Stimulated activated CD8-positive, alpha-beta memory T cell treated with anti-CD3 and anti-CD28 coated beads, Interleukin-15, amount 100 ng/mL, for 24 hours (primary cell): ENCODE measurements at places on chromosomes 1 and 21.

DNA sequence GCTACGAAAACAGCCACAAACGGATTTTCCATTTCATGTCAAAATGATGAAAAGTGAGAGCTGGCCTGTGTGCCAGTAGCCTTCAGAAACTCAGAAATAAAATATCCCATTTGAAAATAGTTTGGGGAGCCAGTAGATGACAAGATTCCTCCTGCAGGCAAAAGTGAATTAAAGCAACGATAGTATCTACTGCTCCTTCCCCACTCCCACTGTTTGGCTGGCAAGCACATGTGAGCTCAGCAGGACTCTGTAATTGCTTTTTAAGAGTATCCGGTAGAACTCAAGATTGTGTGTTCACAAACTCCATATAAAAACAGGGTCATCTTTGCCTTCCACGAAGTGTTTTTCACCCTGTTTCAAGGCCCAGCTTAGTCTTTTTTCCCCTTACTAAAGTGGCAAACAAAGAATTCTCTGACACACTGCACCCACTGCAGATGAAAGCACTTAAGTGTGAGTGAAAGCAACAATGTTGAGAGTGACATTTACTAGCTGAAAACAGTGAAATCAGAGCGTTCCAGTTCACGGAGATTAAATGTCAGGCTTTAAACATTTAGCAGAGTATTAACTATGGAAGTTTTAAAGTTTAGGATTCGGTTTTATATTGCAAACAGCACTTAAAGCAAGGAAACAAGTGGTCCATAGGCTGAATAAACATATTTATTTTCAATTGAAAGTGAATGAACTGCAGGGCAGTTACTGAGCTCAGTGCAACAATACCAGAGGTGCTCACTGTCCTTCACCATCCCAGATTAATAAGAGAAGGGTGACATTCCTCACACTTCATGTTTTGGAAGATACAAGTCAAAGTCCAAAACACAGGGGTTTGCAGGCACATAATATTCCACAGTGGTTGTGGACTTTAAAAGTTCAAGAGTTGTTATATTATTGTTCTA lies 70.0 kb downstream of the ALG14 start:
- no peak for DNase-seq

GRCh38 chr1:156645056-156645455 lies 3.1 kb downstream of the BCAN start:
- DNase-seq = no peak

DNA sequence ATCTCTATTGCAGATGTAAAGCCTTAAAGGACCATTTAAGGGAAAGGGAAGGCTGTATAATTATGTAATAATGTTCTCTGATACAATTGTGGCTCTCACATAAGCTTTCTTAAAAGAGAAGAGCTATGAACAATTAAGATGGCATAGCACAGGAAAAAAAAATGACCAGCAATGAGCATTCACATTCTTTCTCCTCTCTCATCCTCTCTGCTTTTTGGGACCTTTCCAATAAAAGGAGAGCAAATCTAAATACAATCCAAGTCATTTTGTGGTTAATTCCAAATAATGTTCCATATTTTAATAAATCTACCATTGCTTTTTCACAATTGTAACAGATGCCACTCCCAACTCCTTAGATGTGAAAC lies 23.5 kb downstream of the SMYD3 start:
- DNase-seq = no peak

- no peak for DNase-seq
Measured at GRCh38 chr1:209105701-209106100, 477.8 kb upstream of the CAMK1G start.

- DNase-seq = no peak
Measured at GRCh38 chr1:233570706-233571105, 43.2 kb upstream of the KCNK1 start.

GRCh38 chr1:165439330-165439729 lies 5.6 kb downstream of the RXRG start:
- DNase-seq = no peak

- no peak for DNase-seq
Measured at GRCh38 chr1:18976096-18976495, 19.6 kb upstream of the IFFO2 start.

DNA sequence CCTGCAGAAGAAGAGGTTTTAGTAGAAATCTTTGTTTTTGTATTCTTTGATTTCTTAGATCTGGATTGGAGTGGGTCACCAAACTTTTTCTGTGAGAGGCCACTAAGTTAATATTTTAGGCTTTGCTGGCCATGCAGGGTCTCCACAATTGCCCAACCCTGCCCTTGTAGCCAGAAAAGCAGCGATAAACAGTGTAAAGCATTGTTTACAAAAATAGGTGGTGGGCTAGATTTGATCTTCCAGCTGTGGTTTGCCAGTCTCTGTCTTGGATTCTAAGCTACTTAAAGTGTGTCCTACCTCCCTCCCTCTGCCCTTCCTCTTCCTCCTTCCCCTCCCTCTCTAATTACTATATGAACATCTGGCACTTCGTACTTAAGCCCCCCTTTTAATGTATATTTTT lies 68.0 kb downstream of the LAMC1 start:
- no peak for DNase-seq

- no peak for DNase-seq
Measured at GRCh38 chr1:14926818-14927575, 226.6 kb upstream of the TMEM51 start.

DNA sequence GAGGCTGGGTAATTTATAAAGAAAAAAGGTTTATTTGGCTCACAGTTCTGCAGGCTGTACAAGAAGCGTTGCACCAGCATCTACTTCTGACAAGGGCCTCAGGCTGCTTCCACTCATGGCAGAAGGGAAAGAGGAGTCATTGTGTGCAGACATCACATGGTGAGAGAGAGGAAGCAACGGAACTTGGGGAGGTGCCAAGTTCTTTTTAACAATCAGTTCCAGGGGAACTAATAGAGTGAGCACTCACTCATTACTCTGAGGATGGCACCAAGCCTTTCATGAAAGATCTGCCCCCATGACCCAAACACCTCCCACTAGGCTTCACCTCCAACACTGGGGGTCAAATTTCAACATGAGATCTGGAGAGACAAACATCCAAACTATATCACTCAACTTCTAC lies 77.2 kb downstream of the DDAH1 start:
- no peak for DNase-seq

DNA sequence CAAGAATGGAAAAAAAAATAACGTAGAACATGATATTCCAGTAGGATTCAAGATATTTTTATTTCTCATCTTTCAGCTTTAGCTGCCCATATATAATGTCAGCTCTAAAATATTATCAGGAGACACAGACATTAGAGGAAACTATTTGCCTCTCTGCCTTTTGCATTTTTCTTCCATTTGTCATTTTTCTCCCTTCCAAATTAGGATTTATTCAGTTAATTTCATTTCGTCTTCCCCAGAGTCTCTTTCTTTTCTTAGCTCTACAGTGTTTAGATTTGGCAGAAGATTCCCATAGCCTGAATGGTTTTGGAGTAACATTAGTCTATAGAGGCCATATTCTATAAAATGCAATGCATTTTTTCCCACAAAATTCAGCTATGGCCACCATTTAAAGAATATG lies 5.1 kb upstream of the ENAH start:
- no peak for DNase-seq

DNA sequence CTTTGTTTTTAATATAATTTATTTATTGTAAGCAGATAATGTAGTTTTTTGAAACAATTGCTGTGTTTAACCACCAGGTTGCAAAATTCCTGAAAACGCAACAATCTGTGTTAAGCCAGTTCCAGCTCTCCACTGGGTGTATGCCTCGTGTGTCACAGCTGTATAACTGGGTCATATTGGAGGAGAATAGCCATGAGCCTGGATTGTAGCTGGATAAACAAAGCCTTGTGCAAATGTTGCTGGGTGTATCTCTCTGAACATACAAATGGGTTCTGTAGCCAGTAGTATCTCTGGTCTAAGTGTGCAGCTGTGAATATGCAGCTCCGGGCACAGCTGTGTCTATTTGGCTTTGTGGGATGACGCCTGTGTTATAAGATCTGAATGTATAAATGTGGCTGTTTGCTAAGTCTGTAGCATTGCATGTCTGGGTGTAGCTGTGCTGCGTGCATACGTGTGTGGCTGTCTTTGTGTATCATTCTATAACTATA lies 2.8 kb downstream of the TCEA3 start:
- no peak for DNase-seq

DNA sequence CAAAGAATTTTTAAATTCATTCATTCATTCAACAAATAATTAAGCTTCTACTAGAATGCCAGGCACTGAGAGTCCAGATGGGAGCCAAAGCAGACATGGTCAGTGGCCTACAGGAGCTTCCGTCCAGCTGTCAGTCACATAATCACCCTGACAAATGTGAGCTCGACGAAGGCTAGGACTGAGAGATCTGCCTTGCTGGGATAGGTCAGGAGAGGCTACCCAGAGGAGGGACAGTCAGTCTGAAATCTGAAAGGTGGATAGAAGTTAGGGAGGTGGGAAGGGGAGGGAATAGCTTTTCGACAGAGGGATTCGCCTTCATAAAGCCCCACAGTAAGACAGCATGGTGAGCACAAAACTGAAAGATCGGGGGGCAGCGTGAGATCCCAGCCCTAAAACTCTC lies 8.3 kb downstream of the EPHX1 start:
- no peak for DNase-seq

DNA sequence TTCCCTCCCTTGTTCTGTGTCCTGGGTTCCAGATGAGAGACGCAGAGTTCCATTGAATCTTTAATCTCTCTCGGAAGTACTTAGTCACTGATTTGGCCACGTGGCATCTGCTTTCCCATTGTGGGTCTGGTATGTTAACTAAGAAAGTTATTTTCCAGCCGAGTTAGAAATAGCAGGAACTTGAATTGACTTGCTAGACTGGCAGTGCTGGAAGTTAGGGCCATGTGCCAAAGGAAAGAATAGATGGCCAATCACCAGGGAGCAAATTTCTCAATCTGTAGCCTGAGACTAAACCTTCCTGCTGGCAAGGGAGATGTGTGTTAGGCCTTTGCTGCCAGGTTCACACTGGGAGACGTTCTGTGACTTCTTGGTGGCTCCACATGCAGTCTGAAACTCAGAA lies 24.2 kb upstream of the SLFNL1 start:
- DNase-seq = no peak

GRCh38 chr1:12088607-12089006 lies 25.5 kb downstream of the TNFRSF8 start:
- no peak for DNase-seq

DNA sequence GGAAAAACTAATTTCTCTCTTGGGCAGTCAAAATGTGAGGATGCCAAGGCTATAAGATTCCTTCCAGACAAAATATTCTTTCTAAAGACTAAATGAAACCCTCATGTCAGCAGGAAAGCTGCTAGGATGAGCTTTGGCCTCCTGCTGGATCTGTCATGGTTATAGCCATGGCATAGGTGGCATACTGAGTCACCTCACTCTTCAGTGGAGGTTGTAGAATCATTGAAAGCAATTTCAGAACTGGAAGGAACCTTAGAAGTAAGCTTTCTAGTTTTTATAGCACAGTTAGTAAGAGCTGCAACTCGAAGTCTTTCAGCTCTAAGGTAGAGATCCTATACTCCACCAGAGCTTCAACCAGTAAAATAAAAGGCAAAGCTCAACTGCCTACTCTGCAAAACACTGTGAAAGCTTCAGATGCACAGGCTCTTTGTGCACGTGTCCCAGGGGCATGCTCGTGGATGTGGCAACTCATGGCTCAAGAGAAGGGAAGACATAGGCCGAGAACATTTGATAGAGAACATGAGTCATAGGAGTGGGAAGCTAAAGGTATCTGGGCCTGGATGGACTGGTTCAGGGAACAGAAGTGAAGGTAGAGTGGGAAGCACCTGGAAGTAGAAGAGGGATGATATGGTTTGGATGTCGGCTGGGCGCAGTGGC lies 5.8 kb downstream of the AVPR1B start:
- no peak for DNase-seq

- DNase-seq = no peak
Measured at GRCh38 chr1:68431076-68431475, 18.7 kb downstream of the RPE65 start.
